ENCODE measurements at places on chromosomes 2 and 18. TPM values are rescaled to one million over a fixed set of nuclear protein-coding genes. Genes with fewer than 3 reads are reported as not detected.

DNA sequence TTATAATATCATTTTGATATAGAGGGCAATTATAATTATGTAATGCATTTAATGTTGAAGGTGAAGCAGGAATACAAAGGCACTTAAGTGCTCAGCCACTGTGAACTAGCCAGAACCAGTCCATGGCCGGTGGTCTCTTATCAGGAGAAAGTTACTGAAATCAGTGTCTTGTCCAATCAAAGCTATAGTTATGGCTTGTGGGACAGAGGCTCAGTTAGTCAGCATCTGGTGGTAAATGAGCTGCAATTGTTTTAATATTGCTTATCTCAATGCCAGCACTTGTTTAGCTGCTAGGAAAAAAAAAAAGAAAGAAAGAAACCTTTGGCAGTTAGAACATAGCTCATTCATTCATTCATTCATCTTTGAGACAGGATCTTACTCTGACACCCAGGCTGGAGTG, 3.8 kb upstream of the ALS2 start:
- H3K4me1 ChIP-seq, result peaks cover 4% of the 10 kb centered on the region
- no peaks in the 10 kb centered on the region for H3K27me3 ChIP-seq
- H3K36me3 ChIP-seq, result no peaks in the 10 kb centered on the region
- H3K4me3 ChIP-seq, result no peak overlapping the region

DNA sequence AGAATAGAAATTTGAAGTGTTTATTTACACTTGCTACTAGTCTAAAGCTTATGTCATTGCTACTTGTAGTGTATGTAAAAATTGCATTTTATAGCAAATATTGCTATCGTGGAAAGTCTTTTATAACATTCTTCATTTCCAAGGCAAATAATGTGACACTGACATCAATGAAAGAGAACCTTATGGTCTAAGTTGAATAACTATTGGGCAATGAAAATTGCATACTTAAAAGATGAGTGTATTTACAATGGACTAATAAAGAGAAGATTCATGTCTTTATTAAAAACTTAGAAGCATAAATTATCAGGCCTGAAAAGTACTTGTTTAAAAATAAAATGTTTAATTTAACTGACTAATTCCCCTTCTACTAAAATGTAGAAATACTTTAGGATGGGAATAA, 82.2 kb downstream of the LRP1B start:
- H3K36me3 ChIP-seq, result no peaks in the 10 kb centered on the region
- H3K4me1 ChIP-seq, result no peaks in the 10 kb centered on the region
- H3K27ac ChIP-seq, result no peak overlapping the region

- H3K27ac ChIP-seq, result no peak overlapping the region
- no peak overlapping the region for H3K4me3 ChIP-seq
- no peaks in the 10 kb centered on the region for H3K4me1 ChIP-seq
- no peaks in the 10 kb centered on the region for H3K27me3 ChIP-seq
Observed at GRCh38 chr18:79540161-79540903, 139.3 kb upstream of the CTDP1 start.

DNA sequence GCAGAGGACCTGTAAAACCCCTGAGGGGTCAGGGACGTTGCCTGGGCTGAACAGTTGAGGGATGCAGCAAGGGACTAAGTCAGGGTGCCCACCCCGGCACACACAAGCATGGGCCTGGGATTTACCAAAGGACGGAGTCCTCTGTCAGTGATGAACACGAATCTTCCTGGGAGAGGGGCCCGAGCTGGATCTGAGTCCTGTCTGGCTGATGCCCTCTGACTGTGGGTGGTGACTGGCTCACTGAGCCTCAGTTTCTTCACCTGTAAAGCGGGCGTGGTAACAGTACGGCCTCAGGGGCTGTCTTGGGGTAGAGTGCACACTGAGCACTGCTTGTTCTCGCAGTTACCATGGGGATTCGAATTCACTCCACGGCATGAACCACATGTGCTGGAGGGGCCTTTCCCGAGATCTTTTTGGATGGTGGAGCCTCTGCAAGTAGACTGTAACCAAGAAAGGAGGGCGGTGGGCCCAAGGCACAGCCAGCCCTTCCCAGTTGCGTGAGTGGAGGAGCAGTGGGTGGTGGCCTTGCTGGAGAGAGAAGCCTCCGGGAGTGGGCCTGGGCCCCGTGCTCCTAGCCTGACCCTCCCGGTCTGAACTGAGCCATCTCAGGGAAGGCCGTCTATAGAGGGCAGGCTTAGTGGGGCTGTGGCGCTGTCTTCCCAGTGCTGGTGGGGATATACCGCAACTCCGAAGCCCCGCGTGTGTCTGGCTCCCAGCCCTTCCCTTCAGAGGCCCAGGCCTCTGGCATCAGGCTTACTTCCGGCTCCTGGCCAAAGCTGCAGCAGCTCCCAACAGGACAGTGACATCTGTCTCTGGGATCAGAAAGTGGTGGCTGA, 130.8 kb upstream of the HS6ST1 start:
- H3K4me3 ChIP-seq, result no peak overlapping the region
- H3K27ac ChIP-seq, result no peak overlapping the region
- H3K27me3 ChIP-seq, result no peaks in the 10 kb centered on the region
- H3K4me1 ChIP-seq, result no peaks in the 10 kb centered on the region
- H3K36me3 ChIP-seq, result no peaks in the 10 kb centered on the region

DNA sequence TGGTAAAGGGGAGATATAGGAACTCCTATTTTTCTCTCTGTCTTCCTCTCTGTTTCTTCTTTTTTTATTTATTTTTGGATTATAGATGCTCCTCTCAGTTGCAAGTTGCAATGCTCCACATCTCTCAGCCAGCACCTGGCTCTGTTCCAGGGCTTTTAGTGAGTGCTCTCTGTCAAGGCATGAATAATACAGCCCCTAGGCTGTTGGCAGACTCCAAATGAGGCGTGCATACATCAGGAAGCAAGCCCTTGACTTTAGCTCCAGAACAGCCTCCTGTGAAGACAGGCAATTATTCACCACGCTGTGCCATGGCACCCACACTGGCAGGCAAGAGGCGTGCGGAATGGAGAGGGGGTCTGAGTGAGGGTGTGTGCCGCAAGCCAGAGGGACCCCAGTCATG, 228.1 kb upstream of the PXDN start:
- H3K36me3 ChIP-seq, result no peaks in the 10 kb centered on the region
- no peaks in the 10 kb centered on the region for H3K4me1 ChIP-seq
- no peak for DNase-seq
- H3K4me3 ChIP-seq, result no peak overlapping the region

GRCh38 chr2:229712136-229712535, 2.2 kb downstream of the DNER start:
- H3K27me3 ChIP-seq, result no peaks in the 10 kb centered on the region
- no peak overlapping the region for H3K4me3 ChIP-seq
- DNase-seq, result no peak
- H3K36me3 ChIP-seq, result no peaks in the 10 kb centered on the region

- no peak for DNase-seq
- H3K27ac ChIP-seq, result no peak overlapping the region
- no peak overlapping the region for H3K4me3 ChIP-seq
- H3K36me3 ChIP-seq, result no peaks in the 10 kb centered on the region
- H3K27me3 ChIP-seq, result no peaks in the 10 kb centered on the region
Observed at GRCh38 chr2:147288131-147288530, 556.7 kb upstream of the ACVR2A start.

DNA sequence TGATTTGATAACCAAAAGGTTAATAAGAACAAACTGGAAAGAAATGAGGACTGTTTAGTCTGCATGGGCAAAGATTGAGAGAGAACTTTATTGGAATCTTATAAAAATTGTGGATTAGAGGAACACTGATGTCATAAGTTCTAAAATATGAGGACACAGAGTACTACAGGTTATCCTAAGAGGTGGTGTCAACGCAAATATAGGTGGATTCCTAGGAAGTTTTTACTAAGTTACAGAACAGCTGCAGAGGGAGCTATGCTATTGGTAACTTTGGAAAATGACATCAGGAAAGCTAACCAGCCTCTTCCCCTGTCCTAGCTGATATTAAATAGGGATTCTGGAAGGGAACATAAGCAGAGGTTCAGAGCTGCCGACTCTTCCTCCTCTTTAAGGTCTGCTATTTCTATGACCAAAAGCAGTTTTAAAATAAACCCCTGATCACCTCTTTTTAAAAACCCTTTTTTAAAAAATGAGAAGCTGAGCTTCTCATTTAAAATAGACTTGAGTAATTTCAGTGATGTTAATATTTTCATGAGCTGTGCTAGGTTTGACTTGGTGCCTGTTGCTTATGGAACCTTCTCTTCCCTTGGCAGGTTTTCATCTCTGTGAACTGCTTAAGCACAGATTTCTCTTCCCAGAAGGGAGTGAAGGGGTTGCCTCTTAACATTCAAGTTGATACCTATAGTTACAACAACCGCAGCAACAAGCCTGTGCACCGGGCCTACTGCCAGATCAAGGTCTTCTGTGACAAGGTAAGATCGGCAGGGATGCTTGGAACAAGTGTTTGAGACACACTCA, 34.2 kb downstream of the GRHL1 start:
- no peak for DNase-seq
- H3K4me3 ChIP-seq, result no peak overlapping the region
- H3K36me3 ChIP-seq, result no peaks in the 10 kb centered on the region

GRCh38 chr2:236354973-236355595, 90.9 kb upstream of the ASB18 start:
- no peak overlapping the region for H3K4me3 ChIP-seq
- no peaks in the 10 kb centered on the region for H3K27me3 ChIP-seq
- H3K4me1 ChIP-seq, result no peaks in the 10 kb centered on the region
- H3K27ac ChIP-seq, result no peak overlapping the region
- DNase-seq, result no peak

DNA sequence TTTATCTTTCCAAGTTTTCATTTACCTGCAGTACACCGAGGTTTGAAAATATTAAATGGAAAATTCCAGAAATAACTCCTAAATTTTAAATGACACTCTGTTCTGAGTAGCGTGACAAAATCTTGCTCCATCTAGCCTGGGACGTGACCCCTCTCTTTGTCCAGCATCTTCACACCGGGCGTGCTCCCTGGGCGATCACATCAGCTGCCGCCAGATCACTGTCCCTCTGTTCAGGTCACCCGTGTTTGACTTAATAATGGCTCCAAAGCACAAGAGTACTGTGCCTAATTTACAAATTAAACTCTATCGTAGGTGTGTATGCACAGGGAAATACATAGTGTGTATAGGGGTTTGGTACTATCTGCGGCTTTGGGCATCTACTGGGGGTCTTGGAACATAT, 6.1 kb upstream of the TMEM185B start:
- H3K36me3 ChIP-seq, result no peaks in the 10 kb centered on the region
- peaks cover 1% of the 10 kb centered on the region for H3K4me1 ChIP-seq
- no peak overlapping the region for H3K27ac ChIP-seq
- H3K4me3 ChIP-seq, result no peak overlapping the region
- no peak for DNase-seq

DNA sequence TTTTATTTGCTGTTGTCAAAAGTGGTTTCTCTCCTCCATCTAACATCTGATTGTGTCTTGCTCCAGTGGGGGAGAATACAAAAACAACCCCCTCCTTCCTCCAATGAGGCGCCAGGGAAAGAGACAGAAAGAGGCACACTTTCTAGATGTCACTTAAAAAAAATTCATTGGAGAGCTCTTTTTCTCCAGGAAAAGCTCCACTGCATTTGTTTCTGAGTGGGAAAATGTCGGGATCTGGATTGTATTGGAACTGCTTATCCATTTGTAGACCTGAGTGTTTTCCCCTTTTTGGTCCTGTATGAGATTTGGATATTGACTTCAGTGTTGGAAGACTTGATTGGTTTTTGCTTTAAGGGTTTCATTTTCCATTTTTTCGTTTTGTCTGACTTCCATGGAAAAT, 995 bp downstream of the MBD5 start:
- peaks cover 19% of the 10 kb centered on the region for H3K4me1 ChIP-seq
- DNase-seq, result no peak
- H3K4me3 ChIP-seq, result peak overlapping the region; percentile 22
- H3K27me3 ChIP-seq, result no peaks in the 10 kb centered on the region

DNA sequence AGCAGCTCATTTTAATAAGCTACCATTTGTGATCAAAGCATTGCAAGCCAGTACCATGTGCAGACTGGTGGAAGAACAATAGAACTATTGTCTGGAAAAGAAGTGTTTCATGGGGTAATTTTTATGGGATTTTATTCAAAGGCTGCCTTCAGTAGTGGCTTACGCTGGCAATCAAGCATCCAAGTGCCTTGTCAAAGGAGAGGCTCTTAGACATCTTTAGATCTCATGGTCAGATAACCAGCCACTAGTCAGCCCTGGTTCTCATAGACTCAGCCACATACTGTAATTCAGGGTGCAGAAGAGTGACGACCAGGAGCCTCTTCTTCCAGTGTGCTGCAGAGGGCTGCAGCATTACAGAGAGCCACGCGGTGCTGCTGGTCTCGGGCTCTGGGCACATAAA, 98.5 kb upstream of the NOSTRIN start:
- no peak overlapping the region for H3K4me3 ChIP-seq
- peaks cover 20% of the 10 kb centered on the region for H3K4me1 ChIP-seq
- H3K27me3 ChIP-seq, result no peaks in the 10 kb centered on the region

DNA sequence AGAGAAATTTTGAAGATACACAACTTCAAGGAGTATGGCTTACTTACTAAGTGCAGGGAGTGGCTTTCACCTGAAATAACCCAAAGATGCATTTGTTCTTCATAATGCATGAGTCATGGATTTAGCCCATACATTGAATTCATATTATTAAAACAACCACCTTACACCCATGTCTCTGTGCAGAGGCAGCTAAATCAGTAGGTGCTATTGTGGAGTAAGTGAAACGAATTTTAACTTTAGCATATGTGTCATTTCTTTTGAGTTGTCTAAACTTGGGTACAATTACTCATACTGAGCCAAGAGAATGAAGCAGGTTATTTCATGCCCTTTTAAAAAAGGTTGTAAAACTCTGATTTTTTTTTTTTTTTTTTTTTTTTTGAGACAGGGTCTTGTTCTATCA, 11.0 kb upstream of the ANKRD29 start:
- H3K27me3 ChIP-seq, result no peaks in the 10 kb centered on the region
- H3K4me3 ChIP-seq, result no peak overlapping the region
- no peak for DNase-seq

- H3K4me1 ChIP-seq, result no peaks in the 10 kb centered on the region
- no peak overlapping the region for H3K27ac ChIP-seq
- H3K4me3 ChIP-seq, result no peak overlapping the region
- DNase-seq, result no peak
- H3K27me3 ChIP-seq, result no peaks in the 10 kb centered on the region
- H3K36me3 ChIP-seq, result no peaks in the 10 kb centered on the region
Observed at GRCh38 chr2:216793386-216793785, 66.5 kb downstream of the TNP1 start.

DNA sequence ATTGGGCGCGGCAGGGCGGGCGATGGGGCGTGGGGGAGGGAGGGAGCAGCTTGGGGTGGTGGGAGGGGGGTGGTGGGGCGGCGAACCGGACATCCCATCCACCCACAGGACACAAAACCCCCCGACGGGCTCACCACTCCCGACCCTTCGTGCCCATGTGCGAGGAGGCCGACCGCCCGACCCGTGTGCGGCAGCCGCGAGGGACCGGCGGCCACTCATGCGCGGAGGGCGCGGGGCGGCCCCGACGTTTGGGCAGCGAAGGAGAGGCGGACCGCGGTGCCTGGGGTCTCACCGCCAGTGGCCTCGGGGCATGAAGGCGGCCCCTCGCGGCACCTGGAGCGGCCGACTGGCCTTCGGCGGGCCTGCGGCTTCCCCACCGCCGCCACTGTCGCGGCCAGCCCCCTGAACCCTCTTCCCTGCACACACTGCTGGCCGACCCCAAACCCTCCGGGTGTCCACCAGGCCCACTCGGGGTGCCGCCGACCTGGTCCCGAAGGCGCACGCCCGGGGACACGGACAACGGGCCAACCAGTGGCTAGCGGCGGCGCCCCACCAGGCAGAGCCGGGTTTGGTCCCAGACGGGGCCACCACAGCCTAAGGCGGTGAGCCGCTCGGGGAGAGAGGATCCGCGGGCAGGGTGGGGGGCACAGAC, 94.6 kb upstream of the ANKRD30BL start:
- no peak overlapping the region for H3K27ac ChIP-seq
- H3K27me3 ChIP-seq, result no peaks in the 10 kb centered on the region
- no peaks in the 10 kb centered on the region for H3K36me3 ChIP-seq
- H3K4me1 ChIP-seq, result peaks cover 15% of the 10 kb centered on the region
- no peak for DNase-seq

Gene C2orf74
- 25.7 TPM for total RNA-seq

Gene CD8A
- total RNA-seq, result 2.0 TPM

Gene SULT1C4
- total RNA-seq, result 4.2 TPM

Gene AQP4
- not detected for total RNA-seq

Gene CXCR2
- total RNA-seq, result not detected

Gene NABP1
- total RNA-seq, result 39.2 TPM

Measured in body of pancreas (tissue), 4 donors.